ENCODE measurements at places on chromosomes 2 and 18.

GRCh38 chr2:134189009-134189720 lies 64.7 kb upstream of the MGAT5 start:
- no peak for DNase-seq

DNA sequence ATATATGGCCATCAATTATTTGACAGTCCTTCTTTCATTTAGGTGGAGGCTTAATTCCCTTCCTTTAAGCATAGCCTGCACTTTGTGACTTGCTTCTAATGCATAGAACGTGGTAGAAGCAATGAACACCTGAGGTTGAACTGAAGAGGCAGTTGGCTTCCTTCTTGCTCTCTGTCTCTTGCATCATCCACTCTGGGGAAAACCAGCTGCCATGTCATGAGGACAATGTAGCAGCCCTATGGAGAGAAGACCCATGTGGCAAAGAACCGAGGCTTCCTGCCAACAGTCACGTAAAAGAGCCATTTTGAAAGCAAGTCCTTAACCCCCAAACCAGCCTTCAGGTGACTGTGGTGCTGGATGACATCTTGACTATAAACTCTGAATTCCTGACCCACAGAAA lies 46.8 kb downstream of the ATOH8 start:
- DNase-seq, result no peak

- DNase-seq, result no peak
Observed at GRCh38 chr18:37845498-37845897, 279.9 kb upstream of the CELF4 start.

DNA sequence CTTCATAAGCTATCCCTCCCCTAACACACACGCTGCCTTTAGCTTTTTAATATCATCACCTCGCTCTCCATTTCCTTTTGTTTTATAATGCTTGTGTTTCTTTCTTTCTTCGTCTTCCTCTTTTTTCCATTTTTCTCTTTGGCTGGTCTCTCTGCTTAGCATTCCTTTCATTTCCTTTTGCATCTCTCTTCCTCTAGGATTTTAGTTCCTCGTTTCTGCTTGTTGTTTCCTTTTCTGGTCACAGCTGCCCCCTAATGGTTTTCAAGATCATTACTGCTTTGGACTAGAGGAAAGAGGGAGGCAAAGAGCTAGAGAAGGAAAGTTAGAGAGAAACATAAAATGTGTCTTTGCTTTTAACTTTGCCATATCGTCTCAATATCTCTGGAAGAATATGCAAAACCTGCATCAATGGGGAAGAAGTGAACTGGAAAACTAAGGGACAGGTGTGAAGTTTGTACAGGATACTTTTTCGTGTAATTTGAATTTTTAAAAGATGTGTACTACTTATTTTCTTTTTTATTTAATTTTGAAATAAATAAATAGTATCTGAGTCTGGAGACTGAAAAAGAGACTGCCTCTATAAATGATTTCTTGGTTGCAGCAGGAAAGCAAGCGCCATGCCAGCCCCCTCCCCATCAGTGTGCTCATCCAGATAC lies 6.3 kb upstream of the NRP2 start:
- peak; percentile 21 for DNase-seq

DNA sequence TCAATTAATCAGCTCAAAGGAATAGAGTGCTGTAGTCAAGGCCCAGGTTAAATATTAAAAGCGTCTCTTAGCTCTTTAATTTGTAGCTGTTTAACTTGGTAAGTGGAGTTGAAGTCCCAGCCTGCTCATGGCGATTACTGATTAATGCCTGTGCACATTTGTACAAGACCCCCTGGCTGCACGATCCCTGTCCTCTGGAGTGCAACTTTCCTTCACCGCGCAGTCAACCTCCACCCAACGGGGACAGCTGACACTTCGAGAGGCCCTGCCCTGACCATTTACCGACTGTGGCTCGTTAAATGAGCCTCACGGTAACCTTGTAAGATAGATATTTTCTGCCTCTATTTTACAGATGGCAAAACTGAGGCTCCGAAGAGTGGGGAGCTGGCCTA lies 5.5 kb upstream of the CYS1 start:
- DNase-seq, result no peak

- DNase-seq, result no peak
Observed at GRCh38 chr18:23257686-23258565, 122.6 kb downstream of the CABLES1 start.

- no peak for DNase-seq
Observed at GRCh38 chr2:119252186-119253113, 28.8 kb downstream of the STEAP3 start.

DNA sequence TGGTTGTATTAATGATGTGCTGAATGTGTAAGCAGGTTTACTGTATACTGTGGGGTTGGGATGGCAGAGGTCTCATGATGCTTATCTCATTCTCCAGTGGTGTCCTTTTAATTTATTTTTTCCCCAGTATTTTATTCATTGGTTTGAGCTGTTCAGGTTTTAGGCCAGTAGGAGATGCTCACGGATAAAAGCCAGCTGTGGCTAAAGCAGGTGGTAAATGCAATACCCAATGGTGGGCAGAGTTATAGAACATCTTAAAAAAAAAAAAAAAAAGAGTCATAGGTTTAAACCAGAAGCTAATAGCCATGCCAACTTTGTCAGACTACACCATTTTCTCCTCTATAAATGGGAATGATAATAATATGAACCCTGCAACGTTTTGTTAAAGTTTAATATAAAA lies 57.8 kb upstream of the NEUROD1 start:
- no peak for DNase-seq

GRCh38 chr2:205959521-205959920 lies 126.5 kb downstream of the INO80D start:
- DNase-seq, result no peak

DNA sequence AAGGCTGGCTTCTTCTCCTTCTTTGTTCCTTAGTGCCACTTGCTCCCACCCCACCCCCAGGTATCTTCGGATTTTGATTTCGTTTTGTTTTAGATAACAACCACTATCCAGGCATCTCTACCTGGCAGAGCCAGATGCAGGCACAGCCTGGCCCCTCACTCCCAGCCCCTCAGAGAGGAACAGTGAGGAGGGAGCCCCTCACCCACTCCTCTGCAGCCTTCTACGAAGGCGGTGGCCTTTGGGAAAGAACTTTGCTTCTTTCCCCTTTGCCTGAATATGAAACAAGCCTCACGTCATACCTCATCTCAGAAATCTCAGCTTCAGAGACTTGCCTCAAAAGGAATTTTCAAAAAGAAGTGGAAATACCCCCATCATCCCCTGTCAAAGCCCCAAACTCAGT lies 6.3 kb upstream of the CYP26B1 start:
- DNase-seq, result no peak

DNA sequence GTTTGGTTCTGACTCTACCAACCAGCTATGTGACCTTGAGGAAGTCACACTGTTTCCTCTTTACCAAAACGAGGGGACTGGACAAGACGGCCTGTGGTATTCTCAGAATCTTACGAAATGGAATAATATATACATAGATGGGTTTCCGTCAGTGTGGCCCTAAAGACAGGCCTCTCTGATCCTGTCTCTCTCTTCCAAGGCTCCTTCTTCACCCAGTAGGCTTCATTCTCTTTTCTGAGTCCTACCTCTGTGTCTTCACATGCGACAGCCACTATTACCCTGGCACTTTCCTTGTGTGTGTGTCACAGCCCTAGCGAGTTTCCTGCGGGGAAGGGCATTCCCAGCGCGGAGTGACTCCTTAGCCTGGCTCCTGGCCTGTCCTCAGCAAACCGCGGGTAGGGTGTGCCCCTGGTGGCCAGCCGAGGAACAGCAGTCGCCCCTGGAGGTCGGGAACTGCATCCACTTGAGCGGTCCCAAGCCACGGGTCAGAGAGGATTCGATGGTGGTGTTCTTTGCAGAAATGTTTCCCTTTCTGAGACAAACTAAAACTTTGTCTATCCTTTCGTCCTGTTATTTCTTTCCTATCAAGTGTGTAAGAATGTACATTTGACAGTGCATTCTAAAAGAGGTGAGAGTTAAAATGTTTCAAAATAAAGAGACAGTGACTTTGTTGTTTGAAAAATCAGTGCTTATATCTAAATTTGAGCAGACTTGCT lies 63.3 kb downstream of the RAB31 start:
- no peak for DNase-seq

GRCh38 chr2:37713258-37713700 lies 41.8 kb upstream of the CDC42EP3 start:
- DNase-seq, result no peak

DNA sequence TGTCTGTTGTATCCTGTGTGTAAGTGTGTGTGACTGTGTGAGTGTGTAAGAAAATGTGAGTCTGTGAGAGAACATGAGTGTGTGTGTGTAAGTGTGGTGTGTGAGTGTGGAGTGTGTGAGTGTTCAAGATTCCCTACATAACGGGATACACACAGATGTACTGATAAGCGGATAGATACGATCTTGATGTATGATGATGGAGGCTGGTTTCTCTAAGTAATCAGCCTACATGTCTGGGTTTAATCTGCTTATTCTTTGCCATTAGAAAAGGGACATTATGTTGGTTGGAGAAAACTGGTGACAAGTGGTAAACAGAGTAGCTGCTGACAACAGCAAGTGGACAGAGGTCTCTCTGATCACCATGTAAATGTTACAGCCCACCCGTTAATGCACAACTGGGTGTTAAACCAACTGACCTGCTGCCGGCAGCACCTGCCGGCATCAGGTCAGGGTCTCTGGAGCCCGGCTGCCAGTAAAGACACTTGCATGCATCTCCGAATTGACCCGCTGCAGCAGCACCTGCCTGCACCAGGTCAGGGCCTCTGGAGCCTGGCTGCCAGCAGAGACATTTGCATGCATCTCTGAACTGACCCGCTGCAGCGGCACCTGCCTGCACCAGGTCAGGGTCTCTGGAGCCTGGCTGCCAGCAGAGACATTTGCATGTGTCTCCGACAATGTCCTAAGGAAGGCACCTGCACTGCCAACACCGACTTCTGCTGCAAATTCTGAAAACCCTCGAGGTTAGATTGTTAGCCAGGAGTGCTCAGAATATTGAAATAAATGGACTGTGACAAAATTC lies 87.5 kb downstream of the MBP start:
- DNase-seq, result no peak

GRCh38 chr2:168571061-168571460 lies 115.0 kb downstream of the CERS6 start:
- DNase-seq, result no peak

DNA sequence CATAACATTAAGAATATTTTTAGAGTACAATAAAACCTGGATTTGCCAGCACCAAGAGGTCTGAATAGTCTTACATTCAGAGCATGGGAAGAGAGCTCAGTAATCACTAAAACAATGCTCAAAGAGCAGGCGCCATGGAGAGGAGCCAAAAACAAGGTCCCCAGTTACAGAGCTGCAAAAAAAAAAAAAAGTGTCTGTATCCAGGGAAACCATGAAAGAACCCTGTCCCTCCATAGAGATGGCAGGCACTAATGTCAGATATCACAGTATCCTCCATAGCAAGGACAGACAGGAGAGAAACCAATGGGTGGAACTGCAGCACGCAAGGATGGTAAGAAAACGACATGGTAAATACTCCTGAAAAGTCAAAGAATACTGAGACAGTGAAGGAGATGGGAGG lies 19.5 kb downstream of the FBXO15 start:
- DNase-seq, result no peak

DNA sequence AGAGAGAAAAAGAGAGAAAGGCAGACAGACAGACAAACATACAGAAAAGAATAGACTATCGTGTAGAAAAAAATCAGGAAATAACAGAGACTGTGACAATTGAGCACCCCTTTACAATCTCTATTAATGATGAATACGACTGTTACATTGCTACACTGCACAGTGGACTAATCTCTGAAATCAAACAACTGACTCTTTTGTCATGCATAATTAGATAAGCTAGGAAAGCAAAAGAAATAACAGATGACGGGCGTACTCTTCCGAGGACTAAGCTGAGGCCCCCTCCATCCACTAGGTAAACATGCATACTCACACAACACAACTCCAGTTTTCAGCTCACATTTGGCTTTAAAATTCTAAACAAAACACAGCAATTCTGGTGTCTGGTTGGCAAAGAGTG lies 267.0 kb downstream of the NOL4 start:
- no peak for DNase-seq

- no peak for DNase-seq
Observed at GRCh38 chr2:67075530-67076238, 321.4 kb upstream of the ETAA1 start.

DNA sequence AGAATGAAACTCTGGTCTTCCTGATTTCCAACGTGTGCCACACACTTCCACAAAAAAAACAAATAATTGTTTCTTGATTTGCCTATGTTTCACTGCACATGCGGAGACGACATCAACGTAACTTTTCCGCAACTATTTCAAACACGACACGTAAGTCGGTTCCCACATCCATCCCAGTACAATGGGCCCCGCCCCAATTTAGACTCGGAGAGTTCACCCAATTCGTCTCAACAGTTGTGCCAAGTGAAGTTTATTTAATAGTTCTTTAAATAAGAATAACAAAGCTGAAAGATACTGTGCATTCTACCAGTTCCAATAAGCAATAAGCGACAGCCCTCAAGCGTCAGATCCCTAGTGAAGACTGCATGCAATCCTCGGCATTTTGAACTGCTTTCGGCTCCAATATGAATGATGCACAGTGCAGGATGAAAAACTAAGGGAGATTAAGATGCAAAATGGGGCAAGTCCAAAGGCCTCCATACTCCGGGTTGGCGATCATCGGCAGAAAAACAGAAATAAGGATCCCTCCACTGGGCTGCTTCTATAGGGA lies 664 bp downstream of the CCT4 start:
- no peak for DNase-seq

DNA sequence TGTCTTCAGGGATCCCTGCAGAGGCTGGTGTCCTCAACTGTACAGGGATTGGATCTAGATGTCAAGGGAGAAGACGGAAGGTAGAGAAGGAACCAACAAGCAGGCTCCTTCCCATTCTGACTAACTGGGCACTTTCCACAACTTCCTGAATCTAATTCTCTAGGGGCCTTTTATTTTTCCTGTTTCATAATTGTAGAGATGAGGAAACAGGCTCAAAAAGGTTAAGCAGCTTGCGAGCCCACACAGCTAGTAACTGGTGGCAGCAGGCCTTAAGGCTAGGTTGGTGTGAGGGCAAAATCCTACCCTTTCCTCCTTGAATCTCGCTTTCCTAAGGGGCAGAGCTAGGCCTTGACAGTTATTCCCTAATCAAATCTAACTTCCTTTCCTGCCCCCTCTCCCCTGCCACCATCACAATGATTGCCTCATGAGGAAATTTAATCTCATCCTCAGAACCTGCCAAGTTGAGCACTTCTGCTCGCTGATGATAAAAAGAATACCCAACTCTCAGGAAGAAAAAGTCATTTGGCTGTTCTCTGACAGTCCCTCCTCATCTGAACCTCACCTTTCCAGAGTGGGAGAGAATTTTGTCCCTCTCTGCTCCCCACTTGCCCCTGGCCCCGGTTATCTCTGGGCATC lies 35.7 kb upstream of the POLE4 start:
- DNase-seq, result no peak

- no peak for DNase-seq
Observed at GRCh38 chr2:194854941-194855340, 802.1 kb upstream of the SLC39A10 start.

DNA sequence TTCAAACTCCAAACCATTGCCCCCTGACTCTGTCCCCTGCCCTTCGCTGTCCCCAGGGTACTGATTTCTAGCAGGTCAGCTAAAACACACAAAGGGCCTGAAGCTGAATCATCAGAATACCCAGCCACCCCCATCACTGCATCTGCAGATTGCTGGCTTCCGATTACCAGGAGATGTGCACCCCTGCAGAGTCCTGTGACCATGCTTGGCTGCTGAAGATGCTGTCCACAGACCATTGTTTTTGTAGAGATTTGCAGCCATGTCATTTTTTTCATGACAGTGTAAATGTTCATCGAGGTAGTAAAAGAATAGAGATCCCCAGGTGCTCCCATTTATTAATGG lies 463.3 kb downstream of the STK39 start:
- no peak for DNase-seq
